ENCODE measurements at places on chromosomes 13 and 19. TPM values are rescaled to one million over a fixed set of nuclear protein-coding genes. Genes with fewer than 3 reads are reported as not detected.

DNA sequence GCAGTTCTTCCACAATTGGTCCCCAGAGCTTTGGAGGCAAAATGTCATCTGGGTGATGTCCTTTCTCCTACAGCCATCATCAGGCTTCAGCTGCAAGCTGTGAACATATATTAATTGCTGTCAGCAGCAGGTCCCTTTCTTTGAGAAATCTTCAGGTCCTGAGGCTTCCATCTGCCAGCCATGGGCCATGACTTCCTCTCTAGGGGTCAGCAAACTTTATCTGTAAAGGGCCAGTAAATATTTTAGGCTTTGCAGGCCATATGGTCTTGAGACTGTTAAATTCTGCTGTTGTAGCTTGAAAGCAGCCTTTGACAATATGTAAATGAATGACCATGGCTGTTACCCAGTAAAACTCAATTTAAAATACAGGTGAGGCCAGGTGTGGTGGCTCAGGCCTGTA is 27.1 kb downstream of the SERP2 start:
- no peak for DNase-seq

DNA sequence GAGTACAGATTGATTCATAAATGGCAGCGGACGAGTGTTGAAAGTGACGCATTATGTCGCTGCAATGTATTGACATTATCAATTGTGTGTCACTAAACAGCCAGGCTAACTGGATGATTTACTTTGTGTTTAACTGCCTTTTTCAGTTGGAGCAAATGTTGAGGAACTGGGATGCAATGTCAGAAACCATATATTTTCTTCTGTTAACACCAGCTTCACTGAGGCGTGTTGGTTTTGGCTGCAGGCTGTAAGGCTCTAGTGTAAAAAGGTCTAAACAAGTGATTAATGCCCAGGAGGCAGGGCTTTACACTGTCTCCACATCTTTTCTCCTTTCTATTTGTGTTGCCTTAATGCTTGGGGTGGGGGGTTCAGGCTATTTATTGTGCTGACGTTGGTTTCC is 80.1 kb downstream of the GGACT start:
- DNase-seq, result no peak

DNA sequence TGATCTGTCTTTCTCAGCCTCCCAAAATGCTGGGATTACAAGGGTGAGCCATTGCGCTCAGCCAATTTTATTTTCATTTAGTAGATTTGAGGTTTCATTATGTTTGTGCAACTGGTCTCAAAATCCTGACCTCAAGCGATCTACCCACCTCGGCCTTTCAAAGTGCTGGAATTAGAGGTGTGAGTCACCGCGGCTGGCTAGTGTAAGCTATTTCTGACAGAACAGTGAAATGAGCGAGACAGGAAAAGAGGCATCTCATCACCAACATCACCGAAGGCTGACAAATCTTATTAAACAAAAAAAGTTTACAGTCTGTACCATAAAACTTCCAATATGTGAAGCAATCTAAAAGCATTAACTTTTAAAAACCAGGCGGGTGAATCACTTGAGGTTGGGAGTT is 12.2 kb upstream of the ZNF888 start:
- DNase-seq, result no peak

DNA sequence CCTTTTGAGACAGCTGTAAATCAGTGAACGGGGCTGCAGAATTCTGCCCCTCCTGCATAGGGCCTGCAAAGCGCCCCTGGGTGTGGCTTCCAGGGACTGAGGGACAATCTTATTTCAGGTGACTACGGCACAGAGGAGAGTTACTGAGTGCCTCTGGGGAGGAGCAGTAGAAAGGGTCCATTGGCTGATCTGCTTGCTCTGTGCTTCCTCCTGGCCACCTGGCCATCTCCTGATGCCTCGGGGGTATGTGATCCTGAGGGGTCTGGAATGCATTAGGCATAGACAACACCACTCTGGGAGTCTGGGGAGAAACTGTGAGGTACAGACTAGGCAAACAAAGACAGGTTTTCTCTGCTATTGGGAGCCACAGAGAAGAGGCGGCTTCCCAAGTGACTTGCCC is 2.8 kb downstream of the KCTD15 start:
- no peak for DNase-seq

DNA sequence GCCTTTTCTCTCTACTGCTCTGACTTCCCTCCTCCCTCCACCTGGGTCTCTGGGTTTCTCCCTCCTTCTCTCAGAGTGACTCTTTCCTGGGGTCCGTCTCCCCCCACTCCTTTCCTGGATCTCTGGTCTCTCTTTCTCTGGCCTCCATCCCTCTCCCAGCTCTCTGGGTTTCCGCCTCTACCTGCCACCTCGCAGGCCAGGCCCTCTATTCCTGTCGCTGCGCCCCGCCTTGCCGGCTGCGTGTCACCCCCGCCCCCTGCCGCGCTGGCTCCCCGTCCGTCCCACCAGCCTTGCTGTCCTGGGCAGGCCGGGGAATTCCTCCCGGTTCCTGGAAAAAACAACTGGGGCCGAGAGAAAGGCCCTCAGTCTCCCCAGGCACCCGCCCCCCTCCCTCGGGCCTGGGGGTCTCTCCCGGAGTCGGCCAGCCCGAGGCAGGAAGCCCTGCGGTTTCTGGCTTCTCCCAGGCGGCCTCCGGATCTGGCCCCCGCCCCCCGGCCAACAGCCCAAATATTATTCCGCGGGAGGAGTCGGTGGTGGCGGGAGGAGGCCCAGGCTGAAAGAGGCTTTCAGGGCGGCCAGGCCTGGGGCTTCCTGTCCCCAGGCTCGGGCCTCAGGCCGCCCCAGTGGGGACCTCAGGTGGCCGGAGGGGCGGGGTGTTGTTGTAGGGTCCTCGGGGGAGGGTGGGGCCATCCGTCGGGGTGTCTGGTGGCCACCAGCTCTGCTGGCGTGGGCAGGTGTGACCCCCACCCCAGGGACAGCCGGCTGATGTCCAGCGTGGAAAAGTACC is 9.3 kb downstream of the IRF2BP1 start:
- DNase-seq, result peak; percentile 41

GRCh38 chr19:29708554-29709439 is 6.3 kb downstream of the C19orf12 start:
- no peak for DNase-seq

DNA sequence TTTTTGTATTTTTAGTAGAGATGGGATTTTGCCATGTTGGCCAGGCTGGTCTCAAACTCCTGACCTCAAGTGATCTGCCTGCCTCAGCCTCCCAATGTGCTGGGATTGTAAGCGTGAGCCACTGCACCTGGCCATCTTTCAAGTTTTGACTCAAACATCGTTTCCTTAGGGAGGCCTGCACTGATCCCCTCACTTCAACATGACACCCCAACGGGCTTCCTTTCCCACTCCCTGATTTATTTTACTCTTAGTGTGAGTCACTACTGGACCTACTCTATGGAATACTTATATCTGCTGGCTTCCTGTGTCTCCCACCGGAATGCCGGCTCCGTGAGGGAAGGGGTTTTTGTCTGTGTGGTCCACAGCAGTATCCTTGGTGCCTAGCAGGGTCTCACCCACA is 4.5 kb upstream of the ADAMTS10 start:
- no peak for DNase-seq

DNA sequence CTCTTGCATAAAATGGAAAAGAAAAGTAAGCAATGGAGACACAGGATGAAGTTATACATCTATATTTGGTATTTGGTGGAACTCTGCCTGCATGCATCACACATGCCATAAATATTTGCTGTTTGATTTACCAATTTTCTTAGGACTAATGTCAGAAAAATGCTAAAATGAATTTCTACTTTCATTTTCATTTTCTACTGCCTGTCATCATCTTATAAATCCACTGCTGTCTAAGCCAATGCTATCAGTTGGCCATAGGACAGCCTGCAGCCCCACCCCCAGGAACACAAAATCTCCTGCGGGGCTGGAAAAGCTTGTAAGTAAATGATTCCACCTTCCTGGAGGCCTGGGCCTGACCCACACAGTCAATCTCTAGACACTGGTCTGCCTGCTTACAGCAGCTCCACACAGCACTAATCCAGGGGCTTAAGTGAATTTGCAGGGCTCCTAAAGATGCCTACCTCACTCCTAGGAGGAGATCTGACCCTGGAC is 122.0 kb downstream of the ENOX1 start:
- peak; percentile 9 for DNase-seq

GRCh38 chr19:35360880-35361420 is 2.7 kb downstream of the FFAR3 start:
- DNase-seq, result no peak

DNA sequence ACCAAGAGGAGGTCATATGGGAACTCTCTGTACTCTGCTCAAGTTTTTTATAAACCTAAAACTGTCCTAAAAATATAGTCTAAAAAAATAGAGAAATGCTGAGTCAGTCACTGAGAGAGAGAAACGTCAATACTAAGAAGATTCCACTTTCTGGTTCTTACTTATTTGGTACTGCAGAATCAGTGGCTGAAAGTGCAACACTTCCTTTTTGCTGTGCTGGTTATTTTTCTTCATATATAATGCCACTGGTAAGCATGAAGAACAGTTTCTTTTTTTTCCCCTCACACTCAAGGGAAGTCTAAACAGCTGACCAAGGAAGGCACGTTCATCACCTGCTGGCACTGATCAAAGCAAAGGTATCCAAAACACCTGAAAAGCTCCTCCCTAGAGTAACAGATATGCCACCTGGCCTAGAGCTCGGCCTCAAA is 44.3 kb upstream of the N4BP2L1 start:
- DNase-seq, result no peak

GRCh38 chr19:17775991-17776803 is 18.7 kb upstream of the B3GNT3 start:
- no peak for DNase-seq

DNA sequence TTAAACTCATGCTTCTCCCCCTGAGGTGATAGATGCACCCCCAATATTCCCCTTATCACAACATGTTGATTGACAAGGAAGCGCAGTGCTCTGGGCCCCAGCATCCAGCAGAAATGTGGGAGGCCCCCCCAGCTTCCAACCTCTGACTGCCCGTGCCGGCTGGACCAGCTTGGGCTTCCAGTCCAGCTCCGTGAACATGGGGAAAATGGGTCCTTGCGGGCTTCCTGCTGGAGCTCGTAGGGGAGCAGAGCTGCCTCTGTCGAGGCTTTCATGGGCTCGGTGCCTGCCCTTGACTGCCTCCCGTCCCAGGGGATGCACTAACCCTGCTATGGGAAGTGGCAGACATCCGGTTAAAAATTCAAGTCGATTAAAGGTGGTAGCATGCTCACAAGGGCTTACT is 188.9 kb downstream of the COL4A1 start:
- DNase-seq, result no peak

The UHRF1 gene
- 0.44 TPM for polyA plus RNA-seq

The KLK3 gene
- polyA plus RNA-seq, result not detected

The ZNF486 gene
- 1.3 TPM for polyA plus RNA-seq

The GRIN2D gene
- polyA plus RNA-seq, result 0.23 TPM

The UBE2L5 gene
- polyA plus RNA-seq, result 0.04 TPM

The IL17D gene
- 0.72 TPM for polyA plus RNA-seq
